Fibroblast of pulmonary artery (primary cell): ENCODE measurements at places on chromosomes 5 and 9.

DNA sequence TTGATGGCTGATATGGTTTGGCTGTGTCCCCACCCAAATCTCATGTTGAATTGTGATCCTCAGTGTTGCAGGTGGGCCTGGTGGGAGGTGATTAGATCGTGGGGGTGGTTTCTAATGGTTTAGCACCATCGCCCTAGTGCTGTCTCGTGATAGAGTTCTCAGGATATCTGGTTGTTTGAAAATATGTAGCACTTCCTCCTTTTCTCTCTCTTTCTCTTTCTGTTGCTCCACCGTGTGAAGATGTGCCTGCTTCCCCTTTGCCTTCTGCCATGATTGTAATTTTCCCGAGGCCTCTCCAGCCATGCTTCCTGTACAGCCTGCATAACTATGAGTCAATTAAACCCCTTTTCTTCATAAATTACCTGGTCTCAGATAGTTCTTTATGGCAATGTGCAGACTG lies 111.6 kb downstream of the SREK1 start:
- DNase-seq = no peak

DNA sequence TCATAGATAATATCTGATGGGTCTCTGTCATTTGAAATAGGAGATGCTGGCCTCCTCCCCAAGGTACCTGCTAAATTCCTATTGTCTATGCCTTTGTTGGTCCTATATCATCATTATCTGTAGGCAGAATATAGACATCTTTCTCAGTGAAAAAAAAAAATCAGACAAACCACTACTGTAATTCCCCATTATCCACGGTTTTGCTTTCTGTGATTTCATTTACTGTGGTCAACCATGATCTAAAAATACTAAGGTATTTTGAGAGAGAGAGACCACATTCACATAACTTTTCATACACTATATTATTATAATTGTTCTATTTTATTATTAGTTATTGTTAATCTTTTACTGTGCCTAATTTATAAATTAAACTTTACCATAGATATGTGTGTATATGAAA lies 122.5 kb downstream of the INVS start:
- DNase-seq = no peak

DNA sequence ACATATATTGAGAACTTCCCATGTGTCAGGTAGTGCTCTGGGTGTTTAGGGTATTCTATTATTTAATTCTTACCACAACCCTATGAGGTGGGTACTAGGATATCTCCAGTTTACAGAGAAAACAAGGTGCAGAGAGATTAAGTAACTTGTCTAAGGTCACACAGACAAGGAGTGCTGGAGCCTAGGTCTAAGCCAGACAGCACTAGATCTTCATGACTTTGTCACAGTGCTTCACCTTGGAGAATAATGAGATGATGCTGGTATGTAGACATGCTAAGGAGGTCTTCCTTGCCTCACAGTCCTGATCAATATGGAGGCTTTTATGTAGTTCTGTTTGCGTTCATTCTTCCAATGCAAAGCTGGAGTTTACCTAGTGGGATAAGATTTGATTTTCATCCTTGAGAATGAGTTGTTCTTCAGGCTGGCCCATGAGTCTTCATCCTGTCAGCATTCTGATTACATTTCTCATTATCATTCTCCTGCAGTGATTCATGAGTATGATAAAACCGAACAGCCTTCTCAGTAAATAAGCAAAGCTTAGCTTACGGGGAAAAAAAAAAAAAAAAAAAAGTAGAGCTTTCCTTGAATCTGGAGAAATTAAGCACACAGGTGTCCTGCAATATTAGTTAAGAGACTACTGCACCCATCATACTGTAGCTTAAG lies 176.3 kb downstream of the C9orf152 start:
- peak; percentile 77 for DNase-seq

- DNase-seq = no peak
Observed at GRCh38 chr5:139700711-139701055, 52.5 kb downstream of the CXXC5 start.

GRCh38 chr5:167295681-167296005 lies 995.8 kb upstream of the WWC1 start:
- peak; percentile 35 for DNase-seq

DNA sequence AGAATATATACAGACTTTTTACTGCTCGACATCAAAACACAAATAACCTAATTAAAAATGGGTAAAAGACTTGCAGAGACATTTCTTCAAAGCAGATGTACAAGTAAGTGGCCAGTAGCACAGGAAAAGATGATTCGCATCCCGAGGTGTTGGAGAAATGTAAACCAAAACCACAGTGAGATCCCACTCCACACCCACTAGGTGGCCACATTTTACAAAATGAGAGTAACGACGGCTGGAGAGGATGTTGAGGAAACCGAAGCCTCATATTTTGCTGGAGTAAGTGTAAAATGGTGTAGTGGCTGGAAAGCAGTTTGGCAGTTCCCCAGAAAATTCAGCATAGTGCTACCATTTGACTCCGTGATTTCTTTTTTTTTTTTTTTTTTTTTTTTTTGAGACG lies 21.3 kb upstream of the GBGT1 start:
- peak; percentile 81 for DNase-seq

- peak; percentile 17 for DNase-seq
Observed at GRCh38 chr9:100020121-100020795, 78.5 kb downstream of the ERP44 start.

DNA sequence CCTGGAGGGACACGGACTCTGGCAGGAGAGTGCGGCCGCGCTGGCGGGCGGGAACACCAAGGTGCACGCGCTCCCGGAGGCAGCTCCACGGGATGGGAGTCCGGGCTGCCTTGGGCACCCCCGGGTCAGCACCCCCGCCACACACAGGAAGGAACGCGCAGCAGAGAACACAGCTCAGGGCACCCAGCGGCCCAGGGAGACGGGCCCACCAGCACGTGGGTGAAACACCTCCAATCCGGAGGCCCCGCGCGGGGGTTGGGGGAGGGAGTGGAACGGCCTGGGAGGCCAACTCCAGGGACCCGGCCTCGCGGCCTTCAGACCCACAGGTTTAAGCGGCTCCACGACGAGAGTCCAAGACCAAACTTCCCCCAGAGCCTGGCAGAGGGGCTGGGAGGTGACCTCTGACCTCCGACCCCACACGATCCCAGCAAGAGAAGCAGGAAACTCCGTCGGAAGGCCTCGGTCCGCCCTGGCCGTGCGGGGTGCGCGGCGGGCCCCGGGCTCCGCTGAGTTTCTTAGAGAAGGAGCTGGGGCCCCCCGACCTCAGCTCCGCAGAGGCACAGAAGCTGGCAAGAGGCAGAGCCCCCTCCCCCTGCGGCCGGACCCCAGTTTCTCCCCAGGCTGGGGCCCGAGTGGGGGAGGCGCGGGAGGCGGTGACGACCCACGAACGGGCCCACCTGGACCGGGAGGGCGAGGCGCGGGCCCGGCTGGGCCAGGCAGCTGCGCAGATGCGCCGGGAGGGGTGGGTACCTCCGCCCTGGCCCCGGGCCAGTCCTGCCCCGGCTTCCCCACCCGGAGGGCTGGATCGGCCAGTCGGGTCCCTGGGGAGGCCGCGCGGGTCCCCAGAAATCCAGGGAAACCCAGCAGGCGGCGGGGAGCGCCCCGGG lies 851 bp downstream of the NACC2 start:
- DNase-seq = peak; percentile 54

GRCh38 chr9:16191691-16192402 lies 639.0 kb downstream of the CCDC171 start:
- DNase-seq = peak; percentile 90

DNA sequence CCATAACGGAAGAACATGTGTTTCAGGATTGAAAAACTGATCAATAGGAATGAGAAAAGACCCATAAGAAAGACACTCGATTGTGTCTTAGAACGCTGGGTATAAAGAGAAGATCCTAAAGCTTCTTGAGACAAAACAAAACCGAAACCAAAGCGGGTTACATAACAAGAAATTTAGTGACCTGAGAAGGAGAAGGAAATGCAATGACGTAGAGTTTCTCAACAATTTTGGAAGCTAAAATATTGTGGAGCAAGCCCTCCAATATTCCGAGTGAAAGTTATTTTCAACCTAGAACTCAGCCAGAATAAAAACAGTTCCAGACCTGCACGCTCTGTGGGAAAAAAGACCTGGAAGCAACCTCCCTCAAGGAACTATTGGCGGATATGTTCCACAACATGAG lies 81.9 kb upstream of the FREM1 start:
- no peak for DNase-seq

- DNase-seq = peak; percentile 70
Observed at GRCh38 chr9:113309204-113309813, 6.1 kb upstream of the RNF183 start.

DNA sequence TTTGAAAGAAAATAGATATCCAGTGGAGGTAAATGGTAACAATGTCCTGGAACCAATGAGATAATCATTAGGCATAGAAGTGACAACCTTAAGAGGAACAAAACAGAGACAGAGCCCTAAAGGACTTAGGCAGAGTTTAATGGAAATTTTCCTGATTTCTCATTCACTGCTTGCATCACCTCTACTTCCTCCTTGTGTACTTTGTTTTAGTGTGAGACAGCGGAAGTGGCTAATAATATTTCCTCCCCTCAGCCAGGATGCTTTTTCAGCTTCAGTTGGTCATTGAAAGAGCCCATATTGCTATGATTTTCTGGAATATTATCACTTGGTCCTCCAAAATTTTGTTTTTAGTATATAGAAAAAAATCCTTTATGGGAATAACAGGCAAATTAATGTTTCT lies 153.4 kb upstream of the MPDZ start:
- DNase-seq = peak; percentile 76

- DNase-seq = no peak
Observed at GRCh38 chr9:119298076-119298853, 71.0 kb downstream of the BRINP1 start.

- no peak for DNase-seq
Observed at GRCh38 chr5:67259548-67260215, 63.1 kb upstream of the CD180 start.

DNA sequence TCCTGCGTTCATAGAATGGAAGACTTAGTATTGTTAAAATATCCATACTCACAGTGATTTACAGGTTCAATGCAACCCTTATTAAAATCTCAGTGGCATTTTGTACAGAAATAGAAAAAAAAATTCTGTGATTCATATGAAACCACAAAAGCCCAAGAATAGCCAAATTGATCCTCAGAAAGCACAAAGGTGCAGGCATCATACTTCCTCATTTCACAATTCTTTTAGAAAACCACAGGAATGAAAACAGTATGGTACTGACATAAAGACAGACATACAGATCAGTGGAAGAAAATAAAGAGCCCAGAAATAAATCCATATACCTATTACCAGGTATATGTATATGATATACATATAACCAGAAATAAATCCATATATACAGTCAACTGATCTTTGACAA lies 86.8 kb upstream of the MEGF10 start:
- DNase-seq = peak; percentile 77

DNA sequence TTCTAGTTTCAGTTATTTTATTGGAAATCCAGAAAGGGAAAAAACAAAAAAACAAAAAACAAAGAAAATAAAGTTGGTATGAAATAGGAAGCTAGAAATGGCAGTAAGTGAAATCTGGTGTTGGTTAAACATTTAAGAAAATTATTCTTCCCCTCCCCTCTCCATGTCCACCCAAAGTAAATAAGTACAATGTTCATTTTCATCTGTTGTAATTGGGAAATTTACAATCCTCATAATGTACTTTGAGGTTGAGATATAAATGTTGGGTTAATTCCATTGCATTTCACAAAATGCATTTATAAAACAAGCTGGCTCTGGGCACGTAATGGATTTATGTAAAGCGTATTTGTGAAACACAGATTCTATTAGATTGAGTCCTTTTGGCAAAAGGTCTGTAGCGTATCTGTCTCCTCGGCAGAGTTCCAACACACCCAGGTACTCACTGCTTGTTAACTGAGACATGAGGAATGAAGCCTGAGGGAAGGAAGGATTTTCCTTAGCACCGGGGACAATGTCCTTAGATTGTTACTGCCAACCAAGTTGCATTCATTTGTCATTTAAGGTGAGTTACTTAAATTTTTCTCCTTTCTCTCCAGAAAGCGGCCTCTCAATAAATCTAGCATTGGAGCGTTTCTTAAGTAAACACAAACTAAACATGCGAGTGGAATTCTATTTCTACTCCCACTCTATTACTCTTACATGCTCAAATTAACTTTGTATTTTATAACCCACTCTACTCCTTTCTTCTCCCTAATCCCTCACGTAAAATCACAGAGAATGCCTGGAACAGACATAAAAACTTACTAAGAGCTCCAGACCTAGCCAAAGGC lies 912.3 kb upstream of the WWC1 start:
- DNase-seq = no peak

DNA sequence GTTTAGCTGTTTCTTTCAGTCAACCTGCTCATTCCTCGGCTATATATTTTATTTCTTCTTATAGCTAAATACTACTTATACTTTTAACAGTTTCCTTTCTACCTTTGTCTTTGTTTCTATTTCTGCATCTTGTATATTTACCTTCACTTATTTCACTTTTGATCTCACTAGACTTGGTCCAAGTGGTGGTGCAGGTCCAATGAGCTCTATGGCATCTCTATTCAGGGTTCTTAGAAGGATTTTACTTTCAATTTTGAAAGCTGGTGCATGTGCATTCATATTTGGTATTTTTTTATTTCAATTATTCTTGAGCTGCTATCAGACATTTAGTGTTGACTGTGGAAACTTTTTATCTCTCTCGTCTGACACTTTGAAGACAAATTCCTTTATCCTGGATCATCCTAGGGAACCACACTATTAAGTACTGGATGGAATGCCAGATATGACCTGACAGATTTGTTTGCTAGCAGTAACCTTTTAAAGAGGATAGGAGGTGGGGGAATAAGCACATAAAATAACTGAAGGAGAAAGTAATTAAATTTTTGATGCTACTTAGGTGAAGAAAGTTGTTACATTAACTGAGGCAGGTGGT lies 123.1 kb upstream of the PJA2 start:
- DNase-seq = no peak

- no peak for DNase-seq
Observed at GRCh38 chr9:122302237-122303093, 37.8 kb downstream of the MRRF start.

DNA sequence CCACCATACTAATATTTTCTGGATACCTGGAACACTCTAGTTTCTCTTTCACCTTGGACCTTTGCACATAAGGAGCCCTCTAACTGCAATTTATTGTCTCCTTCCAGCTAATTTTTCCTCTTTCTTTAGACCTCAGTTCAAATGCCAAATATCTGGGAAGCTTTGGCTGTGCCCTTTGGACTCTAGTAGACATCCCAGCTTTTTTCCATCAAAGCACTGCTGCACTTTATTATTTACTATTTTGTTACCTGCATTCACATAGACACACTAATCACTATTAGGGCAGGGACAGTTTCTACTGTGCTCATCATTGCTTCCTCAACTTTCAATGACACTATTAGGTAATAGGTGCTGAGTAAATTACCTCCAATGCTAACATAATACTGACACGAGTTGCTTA lies 2.1 kb downstream of the RIGI start:
- no peak for DNase-seq

DNA sequence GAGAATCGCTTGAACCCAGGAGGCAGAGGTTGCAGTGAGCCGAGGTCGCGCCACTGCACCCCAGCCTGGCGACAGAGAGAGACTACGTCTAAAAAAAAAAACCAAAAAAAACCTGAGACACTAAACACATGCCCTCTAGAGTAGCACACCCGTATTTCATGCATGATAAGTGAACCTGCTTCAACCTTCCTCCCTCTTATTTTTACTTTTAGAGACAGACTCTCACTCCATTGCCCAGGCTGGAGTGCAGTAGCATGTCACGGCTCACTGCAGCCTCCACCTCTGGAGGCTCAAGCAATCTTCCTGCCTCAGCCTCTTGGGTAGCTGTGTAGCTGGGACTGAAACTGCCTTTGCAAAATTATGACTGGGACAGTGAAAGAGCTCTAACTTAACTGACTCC lies 17.6 kb upstream of the NANS start:
- no peak for DNase-seq
